ENCODE measurements at places on chromosomes 1 and 21.
A peak's percentile ranks its signal among the peaks of the same experiment; 100 is the strongest.

GRCh38 chr1:20100632-20101355 lies 18.5 kb downstream of the PLA2G2D start:
- peak; percentile 73 for DNase-seq

DNA sequence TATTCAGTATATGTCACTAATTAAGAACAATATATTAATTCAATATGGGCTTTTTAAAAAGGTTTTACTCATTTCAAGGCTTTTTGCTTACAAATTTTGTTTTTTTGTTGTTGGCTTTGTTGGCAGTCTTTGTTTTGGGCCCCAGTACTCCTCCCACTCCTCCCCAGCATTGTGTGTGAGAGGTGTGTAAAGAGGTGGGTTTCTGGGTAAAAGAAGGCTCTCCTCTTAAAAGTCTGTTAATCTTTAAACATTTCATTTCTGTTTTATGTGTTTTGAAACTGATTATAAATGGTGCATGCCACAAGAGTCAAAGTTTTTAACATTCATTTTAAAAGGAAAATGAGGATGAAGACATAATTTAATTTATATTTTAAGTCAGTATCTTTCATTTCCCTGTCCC lies 79.6 kb downstream of the SASS6 start:
- DNase-seq = no peak

GRCh38 chr1:200415789-200416593 lies 6.2 kb upstream of the ZNF281 start:
- DNase-seq = no peak

DNA sequence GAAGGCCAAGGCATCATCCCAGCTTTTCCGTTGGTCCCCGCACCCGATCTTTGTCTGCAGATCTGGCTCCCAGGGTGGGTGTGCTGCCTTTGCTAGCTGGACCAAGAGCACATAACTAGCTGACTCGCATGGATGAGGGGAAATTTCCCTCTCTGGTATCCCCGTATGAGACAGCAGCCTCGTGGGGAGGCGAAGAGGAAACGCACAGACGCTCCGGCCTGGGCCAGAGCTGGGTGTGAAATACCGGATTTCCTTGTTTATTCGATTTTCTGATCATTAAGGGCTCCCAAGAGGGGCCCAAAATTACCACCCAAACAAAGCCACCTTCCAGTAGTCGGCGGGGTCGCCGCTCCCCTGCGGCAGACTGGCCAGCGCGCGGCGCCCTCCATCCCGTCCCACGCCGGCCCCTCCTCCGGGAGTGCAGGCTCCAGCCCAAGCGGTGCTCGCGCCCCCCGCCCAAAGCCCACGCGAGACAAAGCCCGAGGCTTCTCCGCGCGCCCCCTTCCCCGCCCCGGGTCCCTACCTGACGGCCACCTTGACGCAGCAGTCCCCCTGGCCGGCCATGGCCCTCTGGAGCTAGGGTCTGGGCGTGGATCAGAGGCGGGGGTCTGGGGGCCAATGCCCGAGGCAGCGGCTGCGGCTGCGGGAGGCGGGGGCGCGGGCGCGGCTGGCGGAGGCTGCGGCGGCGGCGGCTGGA lies 546 bp downstream of the KIF21B start:
- DNase-seq = peak; percentile 41

DNA sequence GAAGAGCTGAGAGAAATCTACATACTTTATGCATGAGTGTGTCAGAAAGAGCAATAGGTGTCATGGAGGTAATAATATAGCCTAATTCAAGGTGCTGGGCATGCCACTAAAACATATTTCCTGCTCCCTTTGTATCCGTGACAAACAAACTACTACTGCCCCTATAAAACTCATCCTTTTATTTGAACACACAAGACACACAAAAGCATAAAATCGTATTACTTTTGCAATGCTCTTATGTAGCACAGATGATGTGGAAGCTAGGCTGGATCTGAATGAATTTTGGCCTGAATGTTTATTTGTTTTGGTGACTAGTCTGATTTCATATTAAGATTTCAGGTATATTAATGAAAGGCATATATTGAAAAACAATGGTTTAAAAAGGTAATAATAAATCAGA lies 239.3 kb upstream of the NEGR1 start:
- DNase-seq = no peak

Measured in neural progenitor cell (in vitro differentiated cells).